ENCODE measurements at places on chromosomes 3 and 15.
A peak's percentile ranks its signal among the peaks of the same experiment; 100 is the strongest.

GRCh38 chr3:36774052-36774451 lies 9.7 kb upstream of the DCLK3 start:
- no peak for DNase-seq

- no peak for DNase-seq
These were observed 141.4 kb downstream of the RBPMS2 start for GRCh38 chr15:64634027-64634426.

DNA sequence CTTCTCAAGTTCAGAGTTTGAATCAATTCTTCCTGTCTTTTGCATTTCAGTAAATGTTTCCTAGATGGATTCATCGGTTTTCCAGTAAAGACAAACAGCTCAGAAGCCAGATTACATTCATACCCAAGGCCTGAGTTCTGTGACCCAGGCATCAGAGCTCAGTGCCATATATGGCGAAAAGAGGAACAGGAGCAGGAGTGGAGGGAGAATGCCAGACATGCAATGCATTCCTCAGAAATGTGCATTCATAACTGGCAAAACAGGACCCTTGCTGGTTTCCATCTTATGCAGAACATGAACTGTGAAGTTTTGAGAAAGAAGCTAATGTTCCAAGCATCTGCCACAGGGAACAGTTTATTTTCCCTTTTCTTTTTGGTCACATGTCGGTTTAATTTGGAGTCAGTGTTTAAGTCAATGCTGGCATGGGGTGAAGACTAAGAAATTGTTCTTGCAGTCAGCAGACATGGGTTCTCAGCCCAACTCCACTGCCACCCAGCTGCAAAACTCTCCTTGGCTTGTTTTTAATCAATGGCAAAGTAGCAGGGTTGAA lies 116.5 kb downstream of the LPP start:
- DNase-seq: peak; percentile 37

DNA sequence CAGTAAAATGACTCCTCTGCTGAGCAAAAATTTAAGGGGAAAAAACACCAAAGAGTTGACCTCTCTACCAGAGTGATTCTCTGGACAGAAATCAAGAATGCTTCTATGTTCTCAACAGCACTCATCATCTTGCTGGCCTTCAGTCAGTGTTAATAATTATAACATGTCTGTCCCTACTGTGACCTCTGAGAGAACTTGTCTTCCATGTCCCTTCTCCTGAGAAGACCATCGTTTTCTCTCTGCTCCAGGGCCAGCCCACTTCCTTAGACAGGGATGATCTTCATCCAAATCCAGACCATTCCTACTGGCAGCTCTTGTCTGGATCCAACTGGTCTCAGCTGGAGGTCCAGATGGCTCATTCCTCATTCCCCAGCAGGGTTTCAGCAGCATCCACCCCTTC lies 139.0 kb upstream of the NECTIN3 start:
- DNase-seq: no peak

GRCh38 chr3:40677749-40678148 lies 153.0 kb downstream of the ZNF621 start:
- no peak for DNase-seq

- DNase-seq: peak; percentile 68
These were observed 1.0 kb downstream of the C3orf80 start for GRCh38 chr3:160226026-160226907.

DNA sequence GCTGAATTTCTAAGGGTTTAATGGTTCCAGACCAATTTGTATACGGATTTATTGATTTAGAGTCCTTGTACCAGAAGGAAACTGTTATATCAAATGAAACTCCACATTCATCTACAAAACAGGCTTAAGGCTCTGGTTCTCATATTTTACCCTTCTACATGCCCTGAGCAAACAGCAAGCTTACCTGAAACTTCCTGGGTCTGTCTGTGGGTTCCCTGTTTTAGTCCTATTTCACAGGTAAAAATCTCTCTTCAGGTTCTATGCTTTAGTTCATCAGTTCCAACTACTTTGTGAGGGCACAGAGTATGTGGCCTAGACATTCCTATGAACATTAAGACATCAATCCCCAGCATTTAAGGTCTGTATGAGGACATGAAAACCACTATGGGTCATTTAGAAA lies 57.7 kb downstream of the RFX7 start:
- DNase-seq: no peak

GRCh38 chr3:111967651-111968274 lies 11.1 kb upstream of the ABHD10 start:
- DNase-seq: peak; percentile 77

DNA sequence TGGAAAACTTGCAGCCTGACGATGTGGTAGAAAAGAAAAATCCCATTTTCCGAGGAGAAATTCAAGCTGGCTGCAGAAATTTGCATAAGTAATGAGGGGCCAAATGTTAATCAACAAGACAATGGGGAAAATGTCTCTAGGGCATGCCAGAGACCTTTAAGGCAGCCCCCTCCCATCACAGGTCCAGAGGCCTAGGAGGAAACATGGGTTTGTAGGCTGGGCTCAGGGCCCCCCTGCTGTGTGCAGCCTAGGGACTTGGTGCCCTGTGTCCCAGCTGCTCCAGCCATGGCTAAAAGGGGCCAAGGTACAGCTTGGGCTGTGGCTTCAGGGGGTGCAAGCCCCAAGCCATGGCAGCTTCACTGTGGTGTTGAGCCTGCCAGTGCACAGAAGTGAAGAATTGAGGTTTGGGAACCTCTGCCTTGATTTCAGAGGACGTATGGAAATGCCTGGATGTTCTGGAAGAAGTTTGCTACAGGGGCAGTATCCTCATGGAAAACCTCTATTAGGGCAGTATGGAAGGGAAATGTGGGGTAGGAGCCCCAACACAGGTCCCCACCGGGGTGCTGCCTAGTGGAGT lies 75.9 kb upstream of the CADPS start:
- no peak for DNase-seq

- no peak for DNase-seq
These were observed 34.6 kb upstream of the SCAANT1 start for GRCh38 chr3:63946753-63947152.

DNA sequence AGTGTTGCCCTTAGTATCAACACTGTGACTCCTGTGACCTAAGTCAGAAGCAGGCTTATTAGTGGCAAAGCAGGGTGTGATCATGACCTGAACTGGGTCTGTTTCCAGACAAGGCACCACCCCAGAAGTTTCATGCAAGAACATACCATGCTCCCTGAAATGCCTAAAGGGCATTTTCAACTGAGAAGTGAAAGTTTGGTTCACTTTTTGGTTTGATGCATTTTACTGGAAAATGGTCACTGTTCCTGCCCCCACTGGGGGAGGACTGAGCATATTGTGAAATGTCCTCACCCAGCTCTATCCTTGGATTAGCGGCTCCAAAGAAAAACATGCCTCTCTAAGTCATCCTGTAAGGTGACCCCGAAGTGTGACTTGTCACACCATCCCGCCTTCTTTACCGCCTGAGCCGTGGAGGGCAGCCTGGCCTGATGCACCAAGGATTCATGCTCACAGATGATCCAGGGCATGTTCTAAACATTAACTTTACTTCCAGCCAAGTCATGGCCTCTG lies 3.1 kb upstream of the FAM240A start:
- DNase-seq: no peak

GRCh38 chr3:156711113-156711512 lies 36.7 kb downstream of the TIPARP start:
- DNase-seq: no peak

DNA sequence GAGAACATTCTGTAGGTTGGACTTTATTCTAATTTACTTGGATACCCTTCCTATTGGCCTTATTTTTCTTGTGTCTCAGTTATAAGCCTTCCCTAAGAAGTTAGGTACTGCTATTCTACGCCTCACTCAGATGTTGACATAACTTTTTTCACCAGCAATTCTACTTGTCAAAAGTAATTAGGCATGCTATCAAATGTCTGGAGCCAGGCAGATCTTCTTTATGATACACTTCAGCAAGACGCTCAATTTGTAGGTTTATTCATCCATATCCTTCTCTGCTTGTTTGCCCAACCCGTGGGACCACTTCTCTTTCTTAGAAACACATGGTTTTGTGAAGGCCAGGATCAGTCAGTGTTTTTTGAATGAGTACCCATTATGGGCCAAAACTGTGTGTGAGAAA lies 36.2 kb upstream of the COL8A1 start:
- DNase-seq: peak; percentile 22

DNA sequence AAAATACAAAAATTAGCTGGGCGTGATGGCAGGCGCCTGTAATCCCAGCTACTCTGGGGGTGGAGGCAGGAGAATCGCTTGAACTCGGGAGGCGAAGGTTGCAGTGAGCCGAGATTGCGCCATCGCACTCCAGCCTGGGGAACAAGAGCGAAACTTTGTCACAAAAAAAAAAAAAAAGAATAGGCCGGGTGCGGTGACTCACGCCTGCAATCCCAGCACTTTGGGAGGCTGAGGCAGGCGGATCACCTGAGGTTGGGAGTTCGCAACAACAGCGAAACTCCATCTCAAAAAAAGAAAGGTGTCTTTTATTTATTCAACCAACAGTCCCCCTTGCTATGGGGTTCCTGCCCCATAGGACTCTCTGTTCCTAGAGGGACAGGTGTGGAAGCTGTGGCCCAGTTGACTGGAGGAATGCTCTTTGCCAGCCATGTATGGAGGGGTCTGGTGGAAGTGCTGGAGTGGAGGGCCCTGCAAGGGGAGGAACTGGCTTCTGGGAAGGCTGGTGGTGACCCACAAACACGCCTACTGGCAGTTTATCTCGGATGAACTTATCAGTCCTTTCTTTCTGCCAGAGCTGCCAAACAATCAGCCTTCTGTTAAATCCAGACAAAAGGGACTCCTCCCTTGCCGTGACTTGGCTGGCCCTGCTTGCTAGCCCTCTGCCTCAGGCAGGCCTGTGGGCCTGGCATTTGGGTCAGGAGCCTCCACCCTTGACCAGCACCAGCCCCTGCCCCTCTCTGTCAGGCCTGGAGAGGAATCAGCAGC lies 4.6 kb upstream of the DAG1 start:
- no peak for DNase-seq

DNA sequence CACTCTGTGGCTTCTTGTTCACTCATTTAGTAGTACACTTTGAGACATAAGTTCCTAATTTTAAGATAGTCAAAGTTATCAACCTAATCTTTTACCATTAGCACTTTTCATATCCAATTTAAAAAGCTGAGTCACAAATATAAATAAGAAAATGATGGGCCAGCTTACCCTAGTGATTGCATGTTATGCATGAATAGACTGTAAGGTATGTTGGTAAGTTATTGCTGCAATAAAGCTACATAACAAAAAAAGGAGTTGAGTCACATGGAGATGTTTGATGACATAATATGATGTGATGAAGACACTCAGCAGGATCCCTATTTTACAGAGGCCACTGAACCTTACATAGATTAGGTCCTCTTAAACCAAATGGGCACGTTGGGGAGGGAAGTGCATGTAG lies 161.3 kb downstream of the OCA2 start:
- no peak for DNase-seq

- peak; percentile 22 for DNase-seq
These were observed 530.7 kb downstream of the ZIC1 start for GRCh38 chr3:147939839-147940238.

GRCh38 chr3:71047616-71048531 lies 535.7 kb downstream of the FOXP1 start:
- DNase-seq: no peak

DNA sequence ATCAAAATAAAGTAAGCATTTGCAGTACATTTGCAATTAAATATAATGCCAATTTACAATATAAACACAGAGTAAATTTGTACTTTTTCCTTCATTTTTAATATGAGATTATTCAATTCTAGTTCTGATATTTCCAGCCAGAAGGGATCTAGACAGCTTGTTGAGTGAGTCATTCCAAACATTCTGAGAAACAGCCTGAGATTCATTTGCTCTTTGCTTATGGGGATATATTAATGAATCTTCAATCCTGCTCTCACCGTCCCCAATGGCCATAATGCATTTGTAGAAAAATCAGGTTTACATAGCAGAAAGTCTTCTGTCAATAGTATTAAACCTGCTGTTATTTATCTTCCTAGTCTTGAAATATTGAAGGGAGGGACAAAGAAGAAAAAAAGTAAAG lies 554.2 kb downstream of the TUSC7 start:
- no peak for DNase-seq

- no peak for DNase-seq
These were observed 142.9 kb upstream of the TP63 start for GRCh38 chr3:189488241-189488767.

GRCh38 chr3:67897351-67898336 lies 243.2 kb upstream of the SUCLG2 start:
- no peak for DNase-seq

DNA sequence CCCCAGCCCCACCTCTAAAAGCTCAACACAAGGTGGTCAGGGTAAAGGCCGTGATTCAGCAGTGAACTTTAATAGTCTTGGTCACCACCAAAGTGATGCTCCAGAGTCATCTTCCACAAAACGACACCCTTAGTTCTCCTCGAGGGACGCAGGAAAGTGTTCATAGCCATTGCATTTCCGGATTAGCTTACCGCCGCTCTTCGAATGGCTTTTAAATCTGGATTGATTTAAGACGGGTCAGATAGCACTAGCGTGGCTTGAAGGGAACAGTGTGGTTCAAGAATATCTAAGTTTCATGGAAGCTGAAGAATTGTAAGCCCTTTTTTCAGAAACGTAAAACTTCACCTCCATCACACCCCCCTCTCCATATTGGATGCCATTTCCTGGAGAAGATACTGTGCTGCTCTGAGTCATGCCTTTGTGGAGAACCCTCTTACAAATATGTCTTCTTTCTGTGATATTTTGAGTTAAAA lies 829 bp downstream of the RNF7 start:
- DNase-seq: peak; percentile 19

DNA sequence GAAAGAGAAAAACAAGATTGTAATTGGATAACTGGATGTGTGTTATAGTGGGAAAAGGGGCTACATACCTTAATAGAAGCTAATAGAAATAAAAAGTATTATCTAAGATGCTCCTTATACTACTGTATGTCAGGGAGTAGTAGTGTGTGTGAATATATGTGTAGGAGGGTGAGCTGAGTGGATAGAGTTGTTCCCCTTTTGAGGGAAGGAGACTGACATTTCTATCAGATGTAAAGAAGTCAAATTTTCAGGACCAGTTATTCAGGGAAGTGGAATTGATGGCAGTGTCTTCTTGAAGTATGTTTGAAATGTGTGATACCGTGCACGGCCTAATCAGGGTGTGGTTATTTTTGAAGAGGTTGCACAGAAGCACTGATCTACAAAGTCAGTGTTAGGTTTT lies 49.1 kb downstream of the PCOLCE2 start:
- DNase-seq: no peak

- DNase-seq: no peak
These were observed 167.0 kb downstream of the FMN1 start for GRCh38 chr15:33027306-33028035.

GRCh38 chr3:50645378-50645777 lies 28.4 kb downstream of the MAPKAPK3 start:
- no peak for DNase-seq

GRCh38 chr3:52606373-52607085 lies 70.1 kb downstream of the UQCC5 start:
- DNase-seq: no peak

GRCh38 chr3:95048564-95048963 lies 985.7 kb downstream of the NSUN3 start:
- no peak for DNase-seq

DNA sequence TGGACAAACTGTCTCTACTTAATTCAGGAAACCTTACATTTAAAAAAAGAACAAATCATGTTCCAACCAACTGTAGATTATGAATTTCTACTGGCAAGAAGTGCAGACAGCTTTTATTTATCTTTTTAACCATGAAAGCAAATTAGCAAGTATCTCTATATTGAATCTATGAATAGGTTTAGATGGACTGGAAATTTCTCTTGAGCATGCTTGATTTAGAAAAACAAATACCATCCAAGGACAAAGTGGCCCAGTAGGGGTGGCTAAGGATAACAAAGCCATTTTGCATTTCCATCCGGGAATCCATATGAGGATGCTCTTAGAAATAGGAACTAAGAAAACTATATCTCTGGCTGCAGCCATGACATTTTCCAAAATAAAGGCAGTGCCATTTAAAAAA lies 150.6 kb downstream of the KCNMB2 start:
- DNase-seq: no peak

Measured in SK-N-DZ (cell line).